ENCODE measurements at places on chromosomes 2 and 18.

DNA sequence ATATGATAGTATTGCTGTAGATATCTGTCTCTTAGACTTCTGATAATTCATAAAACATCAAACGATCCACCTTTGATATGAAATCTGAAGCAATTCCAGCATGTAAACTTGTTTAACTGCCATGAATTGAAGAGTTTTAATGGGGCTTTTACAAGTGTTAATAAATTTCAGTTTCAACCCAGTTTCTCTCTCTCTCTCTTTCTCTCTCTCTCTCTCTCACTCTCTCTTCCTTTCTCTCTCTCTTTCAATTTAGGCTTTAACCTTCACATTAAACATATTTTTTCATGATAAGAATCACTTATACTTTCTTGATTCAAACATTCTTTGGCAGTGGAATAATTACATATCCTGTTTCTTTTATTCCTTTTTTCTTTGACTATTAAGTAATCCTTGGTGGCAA is 296.1 kb downstream of the EPHA4 start:
- DNase-seq: no peak

DNA sequence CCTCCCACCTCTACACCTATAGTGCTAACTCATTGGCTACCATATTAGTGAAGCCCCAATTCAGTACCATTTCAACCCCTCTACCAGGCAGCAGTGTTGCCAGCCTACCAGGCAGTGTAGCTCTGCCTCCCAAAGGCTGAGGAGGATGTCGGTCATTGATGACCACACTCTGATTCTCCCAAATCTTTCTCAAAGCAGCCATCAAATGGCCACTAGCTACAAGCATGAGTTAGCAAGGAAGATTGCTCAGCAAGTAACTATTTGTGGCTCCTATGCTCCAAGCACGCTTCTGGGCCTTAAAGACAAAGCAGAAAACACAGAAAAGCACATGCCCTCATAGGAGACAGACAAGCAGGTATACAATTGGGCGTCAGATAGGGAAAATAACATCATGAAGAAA is 42.7 kb upstream of the AFF3 start:
- no peak for DNase-seq

DNA sequence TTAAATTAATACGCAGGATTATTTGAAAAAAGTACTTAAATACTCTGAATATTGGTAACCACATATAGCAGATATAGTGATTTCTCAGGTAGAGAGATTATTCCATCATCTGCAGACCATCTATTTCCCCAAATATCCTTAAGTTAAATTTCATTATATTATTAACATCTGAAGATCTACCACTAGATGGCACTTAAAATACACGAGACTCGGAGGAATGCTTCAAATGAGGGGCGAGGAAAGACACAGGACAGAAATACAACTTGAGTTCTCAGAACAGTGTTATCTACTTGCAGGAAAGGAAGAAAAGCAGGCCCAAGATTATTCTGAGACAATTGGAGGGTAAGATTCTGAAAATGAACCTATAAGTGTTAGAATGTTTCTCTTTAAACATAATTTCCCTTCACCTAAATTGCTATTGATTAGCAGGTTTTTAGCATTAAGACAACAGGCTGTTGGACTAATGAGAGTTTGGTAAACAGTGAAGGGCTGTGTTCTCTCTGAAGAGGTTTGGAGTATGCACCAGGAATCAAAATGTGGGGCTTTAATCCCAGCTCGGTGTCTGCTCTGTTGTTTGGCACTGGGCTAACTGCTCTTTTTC is 76.9 kb upstream of the GCFC2 start:
- no peak for DNase-seq

GRCh38 chr2:137493261-137493660 is 471.0 kb upstream of the HNMT start:
- DNase-seq: no peak

GRCh38 chr2:187009483-187010239 is 160.7 kb upstream of the ZSWIM2 start:
- DNase-seq: no peak

GRCh38 chr18:374721-375168 is 106.9 kb upstream of the THOC1 start:
- DNase-seq: no peak

- peak; percentile 49 for DNase-seq
These were observed 667 bp downstream of the SP9 start for GRCh38 chr2:174335254-174335987.

- DNase-seq: peak; percentile 49
These were observed 92.4 kb upstream of the ITGA6 start for GRCh38 chr2:172334988-172335387.

GRCh38 chr18:24663026-24663425 is 202.6 kb downstream of the HRH4 start:
- no peak for DNase-seq

DNA sequence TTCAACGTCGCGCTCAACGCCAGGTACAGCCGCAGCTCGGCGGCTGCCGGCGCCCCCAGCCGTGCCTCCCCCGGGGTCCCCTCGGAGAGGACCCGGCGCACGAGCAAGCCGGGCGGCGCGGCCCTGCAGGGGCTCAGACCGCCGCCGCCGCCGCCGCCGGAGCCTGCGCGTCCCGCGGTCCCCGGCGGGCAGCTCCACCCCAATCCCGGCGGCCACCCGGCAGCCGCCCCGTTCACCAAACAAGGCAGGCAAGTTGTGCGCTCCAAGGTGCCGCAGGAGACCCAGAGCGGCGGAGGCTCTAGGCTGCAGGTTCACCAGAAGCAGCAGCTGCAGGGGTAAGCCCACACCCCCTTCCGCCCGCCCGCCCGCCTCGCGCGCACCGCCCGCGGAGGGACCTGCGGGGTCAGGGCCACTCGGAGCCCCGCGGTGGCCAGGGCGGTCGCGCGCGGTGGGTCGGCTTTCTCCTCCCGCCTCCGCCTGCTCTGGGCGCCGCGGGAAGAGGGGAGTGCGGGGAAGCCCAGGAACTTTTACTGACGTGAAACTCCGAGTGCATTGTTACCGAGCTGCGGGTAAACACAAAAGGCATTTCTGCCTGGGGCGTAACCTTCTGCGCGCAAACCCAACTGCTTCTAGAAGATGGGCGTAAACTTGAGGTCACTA is 861 bp downstream of the LTBP1 start:
- DNase-seq: peak; percentile 73

GRCh38 chr18:76643996-76644395 is 149.0 kb upstream of the ZNF516 start:
- DNase-seq: no peak

DNA sequence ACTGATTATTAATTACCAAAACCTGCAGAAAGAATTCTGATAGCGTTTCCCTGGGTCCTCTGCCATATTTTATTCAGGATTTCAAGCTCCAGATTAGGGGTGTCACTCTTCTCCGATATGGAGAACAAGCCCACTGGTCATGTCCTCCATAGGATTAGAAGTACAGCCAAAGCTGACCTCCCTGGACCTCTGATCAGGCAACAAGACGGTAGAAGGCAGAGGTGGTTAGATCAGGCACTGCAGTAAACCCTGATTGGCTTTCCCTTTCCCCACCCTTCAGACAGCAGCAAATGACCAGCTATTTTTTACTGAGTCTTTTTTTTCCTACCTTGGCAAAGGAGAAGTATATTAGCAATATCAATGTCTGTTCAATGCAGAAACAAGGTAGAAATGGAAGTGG is 37.7 kb downstream of the SPC25 start:
- no peak for DNase-seq

DNA sequence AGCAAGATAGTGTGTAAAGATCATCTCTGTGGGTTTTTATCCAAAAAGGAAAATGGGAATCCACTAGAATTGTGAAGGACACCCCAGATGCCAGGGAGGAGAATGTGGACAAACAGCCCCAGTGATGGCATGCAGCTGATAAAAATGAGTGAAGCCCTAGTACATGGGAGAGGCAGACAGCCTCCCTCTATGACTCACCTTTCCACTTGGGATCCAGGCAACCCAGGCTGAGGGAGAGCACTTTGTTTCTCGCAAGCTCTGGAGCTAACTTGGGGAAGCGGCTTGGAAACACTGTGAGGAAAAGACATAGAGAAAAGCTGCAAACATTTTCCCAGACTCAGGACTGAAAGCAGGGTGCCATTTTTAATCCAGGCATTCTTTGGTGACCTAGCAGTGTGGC is 5.3 kb upstream of the FLACC1 start:
- no peak for DNase-seq

DNA sequence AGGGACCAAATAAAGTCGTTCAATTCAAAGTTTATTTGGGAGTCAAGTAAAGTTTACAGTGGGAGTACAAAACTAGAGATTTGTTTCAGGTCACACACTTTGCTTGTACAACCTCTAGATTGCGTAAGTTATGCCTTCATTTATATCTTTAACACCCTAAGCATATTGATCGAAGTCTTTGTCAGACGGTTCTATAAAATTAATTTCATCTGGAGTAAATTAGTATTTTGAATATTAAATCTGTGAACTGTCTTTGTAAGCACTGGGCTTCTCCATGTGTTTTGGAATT is 119.7 kb downstream of the ACAA2 start:
- no peak for DNase-seq

DNA sequence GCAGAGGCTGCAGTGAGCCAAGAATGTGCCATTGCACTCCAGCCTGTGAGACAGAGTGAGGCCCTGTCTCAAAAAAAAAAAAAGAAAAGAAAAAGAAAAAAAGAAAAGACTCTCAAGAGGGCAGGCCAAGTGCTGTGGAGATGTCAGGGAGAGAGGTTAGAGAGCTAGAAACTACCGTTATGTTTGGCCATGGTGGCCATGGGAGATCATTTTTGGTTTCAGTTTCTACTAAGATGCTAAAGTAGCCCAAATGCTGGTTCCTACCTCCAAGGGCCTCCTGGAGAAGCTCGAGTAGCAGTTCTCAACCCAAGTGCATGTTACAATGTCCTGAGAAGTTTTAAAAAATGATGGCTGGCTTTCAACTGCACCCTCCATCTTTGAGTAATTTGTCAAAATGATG is 47.4 kb upstream of the TCF4 start:
- no peak for DNase-seq

DNA sequence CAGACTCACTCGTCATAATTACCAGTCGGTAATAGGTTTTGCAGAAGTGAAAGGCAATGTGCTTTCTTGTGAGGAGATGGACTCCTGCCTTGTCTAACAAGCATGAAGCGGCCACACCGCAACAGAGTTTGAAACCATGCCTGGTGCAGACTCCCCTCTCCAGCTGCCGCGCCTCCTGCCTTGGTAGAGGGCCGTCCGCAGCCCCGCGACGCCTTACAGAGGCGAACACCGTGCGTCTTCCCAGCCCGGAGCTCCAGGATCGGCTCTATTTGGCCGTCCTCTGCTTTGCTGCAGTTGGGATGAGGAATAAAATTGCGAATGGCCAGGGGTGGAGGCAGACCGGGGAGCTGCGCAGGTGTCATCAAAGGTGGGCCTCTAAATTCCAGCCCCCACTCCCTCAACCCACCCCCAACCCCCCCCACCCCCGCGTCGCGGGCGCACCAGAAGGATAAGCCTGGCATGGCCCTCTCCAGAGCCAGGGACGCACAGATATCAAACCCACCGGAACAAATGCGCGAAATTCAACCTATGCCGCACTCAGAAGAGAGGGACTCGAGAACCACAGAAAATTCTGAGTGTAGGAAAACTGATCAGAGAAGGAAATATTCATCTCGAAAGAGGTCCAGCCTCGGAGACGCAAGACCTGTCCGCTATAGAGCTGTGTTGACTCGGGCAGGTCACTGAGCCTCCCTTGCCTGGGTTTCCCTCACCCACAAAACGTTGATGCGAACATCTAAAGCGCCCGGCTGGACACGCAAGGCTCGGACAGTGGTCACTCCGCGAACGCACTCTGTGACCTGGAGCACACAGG is 1.1 kb downstream of the TRABD2A start:
- peak; percentile 50 for DNase-seq

DNA sequence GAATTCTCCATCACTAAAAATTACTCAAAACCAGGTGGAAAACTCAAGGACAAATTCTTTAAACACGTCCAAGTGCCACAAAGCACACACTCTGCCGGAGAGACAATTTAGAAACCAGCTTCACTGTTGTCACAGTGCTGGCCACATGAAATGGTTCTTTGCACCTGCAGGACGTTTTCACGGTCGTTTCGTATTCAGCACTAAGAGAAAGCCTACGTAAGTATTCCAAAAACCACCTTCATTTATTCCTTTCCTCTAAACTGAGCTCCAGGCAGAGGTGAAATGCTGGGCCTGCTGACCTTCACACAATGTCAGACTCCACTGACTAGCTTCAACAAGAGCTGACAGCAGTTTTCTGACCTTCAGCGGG is 680 bp downstream of the ATP5F1A start:
- DNase-seq: no peak

DNA sequence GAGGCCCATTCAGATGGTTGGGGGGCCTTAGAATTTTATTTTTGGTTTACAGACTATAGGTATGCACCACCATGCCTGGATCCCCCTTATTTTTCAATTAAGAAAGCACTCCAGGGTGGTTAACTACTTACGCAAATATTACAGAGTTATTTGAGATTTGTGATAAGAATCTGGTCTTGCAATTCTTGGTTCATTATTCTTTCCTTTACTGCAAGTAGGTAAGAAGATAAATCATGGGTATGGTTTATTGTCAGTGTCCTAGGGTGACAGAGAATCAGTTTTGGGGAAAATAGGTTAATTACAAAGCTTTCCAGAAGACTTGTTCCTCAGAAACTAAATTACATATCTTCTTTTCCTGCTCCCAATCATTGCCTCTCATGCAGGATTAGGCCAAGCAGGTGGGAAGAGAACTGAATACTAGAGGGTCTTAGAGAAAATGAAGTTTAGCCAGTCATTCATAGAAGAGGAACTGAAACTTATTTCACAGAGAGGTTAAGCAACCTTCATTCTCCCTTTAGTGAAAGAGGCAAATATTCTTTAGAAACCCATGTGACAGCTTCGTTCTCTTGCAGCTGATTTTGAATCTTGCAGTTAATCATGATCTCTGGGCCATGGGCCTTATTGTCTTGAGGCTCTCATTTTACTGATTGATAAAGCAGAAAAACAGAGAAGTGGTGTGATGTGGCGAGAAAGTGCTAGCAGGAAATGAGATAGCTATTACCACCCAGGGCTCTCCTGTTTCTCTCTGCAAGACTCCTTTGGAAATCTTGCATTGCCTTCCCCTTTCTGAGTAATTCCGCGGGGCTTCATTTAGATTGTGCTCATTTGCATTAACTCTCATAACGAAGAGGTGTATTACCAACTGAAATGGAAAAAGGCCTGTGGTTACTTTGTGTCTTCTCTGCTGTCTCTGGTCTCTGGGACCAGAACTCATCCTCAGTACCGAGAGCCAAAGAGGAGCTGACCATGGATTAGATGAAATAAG is 44.8 kb upstream of the ARHGAP25 start:
- DNase-seq: no peak

DNA sequence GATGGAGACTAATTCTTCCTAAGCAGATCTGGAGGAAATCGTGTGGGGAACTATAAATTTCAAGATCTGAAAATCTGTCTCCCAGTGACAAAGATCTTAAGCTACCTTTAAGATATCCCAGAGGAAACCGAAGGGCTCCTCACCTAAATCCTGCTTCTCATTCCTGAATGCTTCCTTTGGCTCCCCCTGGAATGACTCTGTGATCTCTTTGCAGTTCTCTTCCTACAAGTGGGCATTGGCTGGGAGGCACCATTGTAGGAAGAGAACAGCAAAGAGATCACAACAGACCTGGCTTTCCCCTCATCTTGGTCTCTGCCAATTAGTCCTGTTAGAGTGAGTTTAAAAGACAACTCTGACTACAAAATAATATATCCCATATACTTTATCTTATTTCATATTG is 70.0 kb upstream of the KCNH7 start:
- peak; percentile 41 for DNase-seq

GRCh38 chr2:216300906-216301305 is 71.4 kb downstream of the MARCHF4 start:
- DNase-seq: no peak
